ENCODE measurements at places on chromosomes 6 and 20.

DNA sequence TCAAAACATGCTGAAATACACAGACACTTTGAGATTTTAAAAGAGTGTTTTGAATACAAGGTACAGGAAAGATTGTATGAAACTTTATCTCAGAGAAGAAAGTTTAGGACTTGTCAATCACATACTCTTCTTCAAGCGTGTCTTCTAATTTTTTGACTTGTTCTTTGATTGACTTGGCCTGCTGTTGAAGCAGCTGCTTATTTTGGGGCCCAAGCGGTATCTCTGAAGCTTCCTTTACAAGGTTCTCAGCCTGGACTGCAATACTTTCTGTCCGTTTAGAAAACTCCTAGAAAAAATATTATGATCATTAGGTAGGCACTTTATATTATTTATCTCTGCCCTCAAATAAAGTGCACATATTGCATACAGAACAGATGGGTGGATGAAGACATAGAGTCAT, 201.3 kb downstream of the SYNE1 start:
- no peak for DNase-seq

DNA sequence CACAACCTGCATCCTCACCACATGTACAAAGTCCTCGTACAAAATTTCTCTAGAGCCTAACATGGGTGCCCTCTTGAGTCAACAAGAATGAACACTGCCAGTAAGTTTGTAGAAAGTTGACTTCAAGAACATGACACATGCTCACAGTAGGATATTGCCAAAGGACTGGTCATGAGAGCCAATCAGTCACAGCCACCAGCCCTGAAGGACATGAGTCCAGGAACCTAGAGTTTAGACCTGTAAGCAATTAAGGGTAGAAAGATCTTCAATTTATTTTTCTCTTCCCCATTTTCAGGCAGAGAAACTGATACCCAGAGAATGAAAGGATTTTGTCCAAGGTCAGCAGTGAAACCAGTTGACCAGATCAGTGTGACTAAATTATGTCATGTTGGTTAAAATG, 96.1 kb downstream of the MAFB start:
- DNase-seq: no peak

GRCh38 chr20:41247523-41248367, 69.8 kb downstream of the ZHX3 start:
- no peak for DNase-seq

GRCh38 chr20:25865715-25866656, 169.3 kb upstream of the ZNF337 start:
- peak; percentile 83 for DNase-seq

GRCh38 chr6:85675030-85675819, 32.5 kb upstream of the SYNCRIP start:
- DNase-seq: no peak

DNA sequence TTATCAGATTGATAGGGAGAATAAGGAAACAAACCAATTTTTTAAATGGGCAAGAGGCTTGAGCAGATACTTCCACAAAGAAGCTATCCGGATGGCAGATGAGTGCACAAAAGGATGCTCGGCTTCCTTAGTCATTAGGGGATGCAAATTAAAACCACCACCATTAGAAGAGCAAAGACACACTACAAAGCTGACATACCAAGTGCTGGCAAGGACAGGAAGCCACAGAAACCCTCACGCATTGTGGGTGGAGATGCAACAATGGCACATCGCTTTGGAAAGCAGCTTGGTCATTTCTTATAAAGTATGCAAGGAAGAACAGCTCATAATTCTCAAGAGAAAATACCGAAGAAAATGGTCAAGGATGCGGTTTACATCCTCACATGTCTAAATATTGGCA, 19.8 kb downstream of the BFSP1 start:
- no peak for DNase-seq

GRCh38 chr6:134593442-134593841, 275.5 kb upstream of the SGK1 start:
- DNase-seq: no peak

- DNase-seq: no peak
Measured at GRCh38 chr6:123965894-123966293, 162.2 kb downstream of the NKAIN2 start.
